ENCODE measurements at places on chromosomes 7 and 10.

GRCh38 chr7:73717025-73717807 lies 2.3 kb downstream of the STX1A start:
- no peak for DNase-seq

DNA sequence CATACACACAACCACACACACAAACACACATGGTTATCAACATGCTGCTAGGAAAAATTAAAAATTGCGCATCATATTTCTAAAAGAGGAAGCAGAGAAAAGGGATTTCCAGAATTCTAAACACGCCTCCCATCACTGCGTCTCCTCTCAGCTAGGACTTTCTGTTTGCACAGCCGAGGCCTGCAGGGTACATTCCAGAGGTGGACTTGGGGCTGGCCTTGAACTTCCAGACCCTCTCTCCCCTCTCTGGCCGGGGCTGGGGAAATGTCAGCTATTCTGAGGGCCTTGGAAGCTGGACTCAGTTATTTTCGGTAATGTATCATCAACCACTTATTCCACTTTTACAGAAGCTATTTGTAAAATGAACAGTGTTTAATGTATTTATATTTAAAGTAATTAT lies 168.7 kb downstream of the GALNT17 start:
- no peak for DNase-seq

- DNase-seq: no peak
Measured at GRCh38 chr7:86991771-86992191, 67.7 kb downstream of the ELAPOR2 start.

DNA sequence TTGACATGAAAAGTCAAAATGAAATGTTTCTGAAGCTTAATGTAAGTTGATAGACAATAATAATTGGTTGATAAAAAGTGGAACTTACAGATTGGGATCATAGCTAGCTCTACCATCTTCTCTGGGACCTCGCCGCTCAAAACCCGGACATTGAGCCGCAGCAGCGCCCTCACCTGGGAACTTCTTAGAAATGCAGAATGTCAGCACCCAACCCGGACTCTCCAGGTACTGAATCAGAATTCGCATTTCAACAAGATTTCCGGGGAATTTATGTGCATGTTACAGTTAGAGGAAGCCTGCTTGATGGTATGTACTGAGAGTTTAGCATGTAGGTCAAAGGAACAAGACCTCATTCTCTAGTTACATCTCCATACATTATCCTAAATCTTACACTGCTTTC lies 36.7 kb upstream of the ABLIM1 start:
- DNase-seq: no peak

- no peak for DNase-seq
Measured at GRCh38 chr7:91055219-91055618, 209.0 kb upstream of the FZD1 start.

DNA sequence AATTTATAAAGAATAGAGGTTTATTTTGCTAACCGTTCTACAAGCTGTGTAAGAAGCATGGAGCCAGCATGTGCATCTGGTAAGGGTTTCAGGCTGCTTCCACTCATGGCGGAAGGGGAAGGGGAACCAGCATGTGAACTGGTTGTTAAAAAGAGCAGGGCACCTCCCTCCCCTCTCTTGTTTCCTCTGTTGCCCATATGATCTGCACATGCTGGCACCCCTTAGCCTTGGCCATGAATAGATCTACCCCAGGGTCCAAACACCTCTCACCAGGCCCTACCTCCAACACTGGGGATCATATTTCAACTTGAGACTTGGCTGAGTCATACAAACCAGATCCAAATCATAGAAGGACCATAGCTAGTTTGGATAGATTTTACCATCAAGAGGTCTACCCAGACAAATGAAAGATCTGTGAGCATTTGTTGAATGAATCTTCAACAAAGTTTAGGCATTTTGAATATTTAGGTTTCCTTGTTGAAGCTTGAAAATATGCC lies 36.0 kb upstream of the NRP1 start:
- DNase-seq: no peak
